Femur (tissue), 1 donor: ENCODE measurements at places on chromosomes 3 and 15.
A peak's percentile ranks its signal among the peaks of the same experiment; 100 is the strongest.

DNA sequence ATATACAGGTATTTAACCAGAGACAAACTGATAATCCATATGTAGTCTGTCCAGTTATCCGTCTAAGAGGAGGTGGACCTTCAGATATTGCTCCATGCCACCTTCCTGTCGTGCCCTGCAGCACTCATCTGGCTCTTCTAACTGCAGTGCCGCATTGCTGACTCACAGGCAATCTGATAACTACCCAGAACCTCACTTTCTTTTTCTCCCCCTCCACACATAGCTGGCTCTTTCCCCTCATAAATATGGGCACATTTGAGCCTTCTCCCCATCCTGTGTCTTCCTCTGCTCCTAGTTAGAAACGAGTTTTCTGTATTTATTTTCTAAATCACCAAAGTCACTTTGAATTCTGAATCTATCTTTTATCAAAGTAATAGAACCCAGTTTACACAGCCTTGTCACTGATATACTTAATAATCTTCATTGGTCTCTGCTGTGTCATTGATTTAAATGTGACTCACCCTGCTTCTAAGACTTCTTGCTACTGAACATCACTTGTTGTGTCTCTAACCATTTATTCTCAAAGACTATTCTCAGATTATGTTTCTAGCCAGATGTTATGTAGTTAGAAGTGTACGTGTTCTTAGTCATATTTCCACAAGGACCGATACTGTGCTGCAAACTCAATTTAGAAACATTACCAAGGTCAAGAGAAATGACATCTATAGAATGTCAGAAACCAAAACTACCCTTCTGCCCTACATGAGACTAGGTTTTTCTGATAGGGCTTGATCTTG lies 17.4 kb upstream of the KCNMB2 start:
- DNase-seq: no peak

GRCh38 chr15:86236356-86237110 lies 156.9 kb downstream of the AGBL1 start:
- no peak for DNase-seq

- DNase-seq: peak; percentile 42
These were observed 768 bp downstream of the UBXN7 start for GRCh38 chr3:196431181-196432136.

- DNase-seq: no peak
These were observed 112.2 kb upstream of the PLXNA1 start for GRCh38 chr3:126870608-126871210.

DNA sequence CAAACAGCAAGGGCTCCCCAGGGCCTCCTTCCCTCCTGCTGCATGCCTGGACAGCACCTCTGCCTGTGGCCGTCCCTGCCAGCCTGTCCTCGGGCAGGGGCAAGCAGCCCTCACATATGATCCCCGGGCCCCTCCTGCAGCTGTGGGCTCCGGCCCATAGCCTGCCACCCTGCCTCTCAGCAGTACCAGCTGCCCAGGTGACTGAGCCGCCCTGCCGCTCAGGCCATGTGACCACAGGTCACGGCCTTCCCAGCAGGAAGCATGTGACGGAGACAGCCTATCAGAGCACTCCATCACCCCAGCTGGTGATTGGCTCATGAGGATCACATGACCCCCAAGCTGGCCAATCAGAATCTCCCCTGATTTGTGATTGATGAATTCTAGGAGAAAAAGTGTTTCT lies 23.9 kb downstream of the ALDH1L1 start:
- DNase-seq: peak; percentile 13

DNA sequence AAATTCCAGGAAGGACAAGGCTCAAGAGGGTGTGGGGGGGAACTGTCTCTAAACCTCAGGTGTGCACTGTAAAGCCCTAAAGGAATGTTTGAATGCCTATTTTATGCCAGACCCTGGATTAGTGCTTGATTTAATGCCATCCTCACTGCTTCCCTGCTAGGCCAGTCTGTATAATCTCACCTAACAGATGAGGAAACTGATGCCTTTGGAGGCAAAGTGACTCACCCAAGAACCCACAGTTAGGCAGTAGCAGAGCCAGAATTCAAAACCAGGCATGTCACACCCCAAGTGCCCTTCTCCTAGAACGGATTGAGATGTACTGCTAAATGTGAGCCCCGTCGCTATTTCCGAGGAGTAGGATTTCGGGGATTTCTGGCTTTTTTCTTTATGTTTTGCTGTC lies 7.8 kb downstream of the CAMK1 start:
- no peak for DNase-seq

GRCh38 chr15:23890218-23890617 lies 203.1 kb upstream of the NDN start:
- no peak for DNase-seq

- no peak for DNase-seq
These were observed 131.7 kb downstream of the CADM2 start for GRCh38 chr3:85090495-85090894.

DNA sequence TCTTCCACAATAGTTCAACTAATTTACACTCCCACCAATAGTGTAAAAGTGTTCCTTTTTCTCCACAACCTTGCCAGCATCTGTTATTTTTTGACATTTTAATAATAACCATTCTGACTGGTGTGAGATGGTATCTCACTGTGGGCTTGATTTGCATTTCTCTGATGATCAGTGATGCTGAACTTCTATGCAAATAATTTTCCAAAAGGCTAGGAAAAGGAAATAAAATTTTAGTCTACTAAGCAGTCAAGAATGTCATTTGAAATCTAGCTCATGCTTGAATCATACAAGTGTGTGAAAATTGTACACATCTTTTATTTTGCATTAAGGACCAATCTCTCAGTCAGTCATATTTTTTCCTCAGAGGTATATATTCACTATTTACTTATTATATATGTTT lies 101.7 kb upstream of the UBP1 start:
- no peak for DNase-seq

GRCh38 chr3:171967137-171967783 lies 72.1 kb upstream of the FNDC3B start:
- DNase-seq: peak; percentile 81

- no peak for DNase-seq
These were observed 42.0 kb upstream of the SACM1L start for GRCh38 chr3:45647148-45647619.

GRCh38 chr3:140736863-140737460 lies 59.1 kb downstream of the TRIM42 start:
- DNase-seq: peak; percentile 41

GRCh38 chr15:69806287-69806915 lies 291.3 kb downstream of the TLE3 start:
- no peak for DNase-seq

DNA sequence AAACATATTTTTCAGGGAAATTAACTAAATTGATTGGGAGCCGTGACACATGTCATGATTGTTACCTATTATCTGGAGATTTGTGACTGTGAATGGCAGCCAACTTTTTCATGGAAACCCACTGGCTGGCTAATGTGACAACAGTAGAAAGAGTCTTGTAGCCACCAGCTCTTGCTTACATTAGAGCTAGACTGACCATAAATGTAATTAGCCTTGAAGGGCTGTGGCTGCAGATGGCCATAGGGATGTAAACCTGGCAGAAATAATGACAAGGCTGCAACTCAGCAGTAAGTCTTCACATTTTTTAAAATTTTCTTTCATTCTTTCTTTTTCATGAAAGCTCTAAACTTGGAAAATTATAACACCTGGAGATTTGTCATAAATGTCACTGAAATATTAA lies 168.2 kb upstream of the ROBO2 start:
- no peak for DNase-seq

DNA sequence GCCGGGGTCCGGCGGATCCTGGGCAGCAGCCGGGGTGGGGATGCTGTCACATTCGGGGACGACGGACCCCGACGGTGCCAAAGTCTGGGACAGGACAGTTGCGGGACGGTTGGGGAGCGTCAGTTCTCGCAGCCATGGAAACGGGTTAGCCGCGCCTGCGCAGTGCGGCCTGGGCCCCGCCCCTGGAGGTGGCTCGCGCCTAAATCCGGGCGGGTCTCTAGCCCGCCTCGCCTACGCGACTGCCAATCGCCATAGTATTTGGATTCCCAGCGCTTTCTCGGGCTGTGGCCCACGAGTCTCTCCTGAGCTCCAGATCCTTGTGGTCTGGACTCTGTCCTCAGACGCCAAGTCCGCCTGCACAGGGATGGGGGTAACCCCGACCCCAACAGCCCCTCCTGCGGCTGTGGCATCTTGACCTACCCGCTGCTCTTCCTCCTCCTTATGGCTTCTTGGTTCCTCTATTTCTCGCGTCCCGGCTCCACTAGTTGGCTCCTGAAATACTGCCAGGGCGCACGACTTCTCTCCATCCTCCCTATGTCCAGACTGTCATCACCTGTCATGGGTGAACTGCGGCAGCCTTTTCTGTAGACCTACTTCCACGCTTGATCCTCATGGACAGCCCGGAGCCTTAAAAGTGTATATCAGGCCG lies at the start of gene ZMYND10:
ZMYND10 (minus strand) TSS at position 147 of the 649 bp plus-strand sequence. CDS start 153 bp downstream, outside the sequence.
- peak; percentile 80 for DNase-seq

- no peak for DNase-seq
These were observed 641.1 kb upstream of the BCHE start for GRCh38 chr3:166478356-166478755.

DNA sequence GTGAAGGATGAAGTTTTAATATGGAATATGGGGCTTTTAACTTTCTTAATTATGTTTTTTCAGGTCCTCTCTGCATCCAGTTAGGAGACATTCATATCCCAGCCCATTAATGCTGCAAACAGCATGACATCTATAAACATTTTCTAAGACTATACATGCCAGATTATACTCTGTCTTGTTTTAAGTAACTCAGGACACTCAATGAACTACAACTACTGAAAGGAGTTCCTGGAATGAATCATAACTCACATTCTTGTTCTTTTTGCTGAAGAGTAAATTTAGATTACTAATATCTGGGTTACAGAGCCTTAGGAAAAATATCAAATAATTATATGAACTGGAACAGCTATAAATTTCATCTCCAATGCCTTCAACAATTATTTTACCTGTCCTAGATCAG lies 167.4 kb downstream of the STAG1 start:
- no peak for DNase-seq

GRCh38 chr3:86960550-86960949 lies 30.4 kb downstream of the VGLL3 start:
- DNase-seq: no peak

- DNase-seq: no peak
These were observed 31.3 kb upstream of the ST3GAL6 start for GRCh38 chr3:98731720-98732285.

GRCh38 chr3:63582943-63583500 lies 69.5 kb upstream of the SNTN start:
- DNase-seq: no peak

DNA sequence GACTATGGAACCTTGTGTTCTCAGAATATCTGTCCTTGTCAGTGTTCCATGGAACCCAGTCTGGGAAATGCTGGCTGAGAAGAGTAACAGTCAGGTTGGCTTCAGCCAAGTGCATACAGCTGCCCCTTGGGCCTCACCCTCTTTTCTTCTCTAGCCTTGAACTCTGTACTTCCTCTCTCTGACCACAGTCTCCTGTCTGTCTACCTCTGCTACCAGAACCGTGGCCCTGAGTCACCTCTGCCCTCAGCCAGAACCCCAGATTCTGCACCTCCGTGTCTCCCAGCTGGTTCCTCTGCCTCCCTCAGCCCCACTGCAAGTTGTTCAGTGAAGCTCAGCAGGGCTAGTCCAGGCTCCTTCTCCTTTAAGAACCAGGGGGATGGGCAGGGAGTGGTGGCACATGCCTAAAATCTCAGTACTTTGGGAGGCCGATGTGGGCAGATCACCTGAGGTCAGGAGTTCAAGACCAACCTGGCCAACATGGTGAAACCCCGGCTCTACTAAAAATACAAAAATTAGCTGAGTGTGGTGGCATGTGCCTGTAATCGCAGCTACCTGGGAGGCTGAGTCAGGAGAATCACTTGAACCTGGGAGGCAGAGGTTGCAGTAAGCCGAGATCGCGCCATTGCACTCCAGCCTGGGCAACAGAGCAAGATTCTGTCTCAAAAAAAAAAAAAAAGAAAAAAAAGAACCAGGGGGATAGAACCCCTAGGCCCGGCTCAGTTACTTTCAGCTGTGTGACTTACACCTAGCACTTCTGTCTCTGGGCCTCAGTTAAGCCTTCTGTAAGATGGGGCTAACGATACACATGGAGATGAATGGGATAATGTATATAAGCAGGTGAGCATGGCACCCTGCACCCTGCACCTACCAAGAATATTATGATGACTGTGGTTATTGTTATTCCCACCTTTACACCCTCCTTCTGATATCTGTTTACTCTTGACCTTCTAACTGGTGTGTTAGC lies 24.3 kb upstream of the TATDN2 start:
- DNase-seq: no peak

GRCh38 chr3:134562055-134562454 lies 76.2 kb downstream of the CEP63 start:
- no peak for DNase-seq

GRCh38 chr15:94028809-94029208 lies 202.6 kb upstream of the MCTP2 start:
- no peak for DNase-seq

DNA sequence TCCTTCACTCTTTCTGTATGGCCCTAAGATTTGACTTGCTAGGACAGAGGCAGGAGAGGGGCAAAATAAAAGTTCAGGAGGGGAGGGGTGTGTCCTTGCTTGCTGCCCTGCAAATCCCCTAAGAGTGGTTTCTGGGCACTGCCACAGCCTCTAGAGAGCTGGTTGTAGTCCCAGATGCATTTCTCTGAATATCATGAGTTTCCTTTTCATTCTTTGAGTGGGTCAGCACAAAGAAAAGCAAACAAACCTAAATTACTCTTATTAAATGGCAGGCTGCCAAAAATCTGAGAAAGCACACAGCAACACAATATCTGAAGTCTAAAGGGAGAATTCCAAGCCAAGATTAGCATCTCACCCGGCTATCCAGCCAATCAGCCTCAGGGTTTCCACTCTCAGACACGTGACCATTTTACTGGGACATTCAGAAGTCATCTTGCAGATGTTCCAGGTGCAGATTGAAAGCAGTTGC lies 919.3 kb downstream of the TUSC7 start:
- DNase-seq: peak; percentile 83

- DNase-seq: no peak
These were observed 15.4 kb downstream of the HOMER2 start for GRCh38 chr15:82936966-82937711.

- DNase-seq: no peak
These were observed 25.0 kb upstream of the RPP14 start for GRCh38 chr3:58281069-58281468.

- no peak for DNase-seq
These were observed 234.1 kb downstream of the ADAMTS17 start for GRCh38 chr15:100107606-100108225.

- DNase-seq: no peak
These were observed 48.0 kb downstream of the TYRO3 start for GRCh38 chr15:41606997-41607396.

DNA sequence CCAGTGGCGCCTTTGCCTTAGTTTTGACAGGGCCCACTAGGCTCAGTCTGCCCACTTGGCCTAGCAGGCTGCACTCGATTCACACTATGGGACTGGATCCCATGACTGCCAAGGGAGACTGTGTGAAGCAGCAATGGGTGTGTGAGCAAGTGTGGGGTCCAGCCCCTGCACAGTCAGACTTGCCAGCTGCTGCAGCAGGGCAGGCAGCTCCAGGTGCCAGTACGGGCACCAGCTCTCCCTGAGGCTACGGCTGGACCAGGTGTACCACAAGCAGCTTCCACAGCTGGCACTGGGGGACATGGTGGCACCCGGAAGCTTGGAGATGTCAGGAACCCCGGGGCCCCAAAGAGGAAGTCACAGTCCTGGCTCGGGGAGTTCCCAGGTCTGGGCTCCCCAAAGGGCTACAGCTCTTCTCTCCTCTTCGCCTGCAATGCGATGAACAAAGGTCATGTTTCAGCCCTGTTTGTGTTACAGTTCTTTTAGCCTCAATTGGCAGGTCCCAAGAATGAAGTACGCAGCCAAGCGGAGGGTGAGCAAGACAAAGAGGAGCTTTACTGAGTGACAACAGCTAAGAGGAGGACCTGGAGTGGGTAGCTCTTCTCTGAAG lies 67.1 kb downstream of the PIK3CB start:
- DNase-seq: no peak
